ENCODE measurements at places on chromosomes 12 and 14. TPM values are rescaled to one million over a fixed set of nuclear protein-coding genes. Genes with fewer than 3 reads are reported as not detected.

WNT1 gene
- not detected for total RNA-seq

ADCY4 gene
- 5.3 TPM for total RNA-seq

TNFAIP2 gene
- total RNA-seq = 7.7 TPM

CLEC9A gene
- not detected for total RNA-seq

INSM2 gene
- total RNA-seq = not detected

FOXA1 gene
- not detected for total RNA-seq

PCBP2 gene
- 684 TPM for total RNA-seq

RND1 gene
- total RNA-seq = 4.0 TPM

EMP1 gene
- total RNA-seq = 16.3 TPM

ADCY6 gene
- total RNA-seq = 0.32 TPM

ADGRD1 gene
- 0.54 TPM for total RNA-seq

TMEM179 gene
- total RNA-seq = 0.15 TPM

CNTN1 gene
- not detected for total RNA-seq

Measured in T-helper 1 cell treated with Interleukin-12 subunit alpha and Interleukin-12 subunit beta and Interleukin-4 antibody, amounts not matched to agents 30 ng/mL and 1 ng/mL, for 36 hours (primary cell).